ENCODE measurements at places on chromosomes 16 and 17. TPM values are rescaled to one million over a fixed set of nuclear protein-coding genes. Genes with fewer than 3 reads are reported as not detected.

TEX19 gene
- polyA plus RNA-seq, result not detected

MLLT6 gene
- 66.5 TPM for polyA plus RNA-seq

GP1BA gene
- 0.73 TPM for polyA plus RNA-seq

KRTAP4-4 gene
- polyA plus RNA-seq, result not detected

TMEM235 gene
- polyA plus RNA-seq, result 0.10 TPM

PER1 gene
- 86.5 TPM for polyA plus RNA-seq

RPL27 gene
- polyA plus RNA-seq, result 2,333 TPM

PYDC1 gene
- 0.37 TPM for polyA plus RNA-seq

HASPIN gene
- polyA plus RNA-seq, result 6.8 TPM

GPR142 gene
- polyA plus RNA-seq, result 0.13 TPM

RABEP2 gene
- 14.9 TPM for polyA plus RNA-seq

NME4 gene
- polyA plus RNA-seq, result 115 TPM

PRSS27 gene
- polyA plus RNA-seq, result 1.7 TPM

NOB1 gene
- 46.8 TPM for polyA plus RNA-seq

KCNJ2 gene
- 4.8 TPM for polyA plus RNA-seq

MSLN gene
- 6.9 TPM for polyA plus RNA-seq

C17orf67 gene
- 1.9 TPM for polyA plus RNA-seq

MFAP4 gene
- 298 TPM for polyA plus RNA-seq

TPSG1 gene
- polyA plus RNA-seq, result 2.2 TPM

MMP28 gene
- polyA plus RNA-seq, result 3.6 TPM

FOXN1 gene
- not detected for polyA plus RNA-seq

DCTN5 gene
- polyA plus RNA-seq, result 47.3 TPM

EVI2B gene
- 3.3 TPM for polyA plus RNA-seq

SNX20 gene
- 1.4 TPM for polyA plus RNA-seq

PMFBP1 gene
- polyA plus RNA-seq, result 0.49 TPM

CYGB gene
- 22.2 TPM for polyA plus RNA-seq

NUPR1 gene
- polyA plus RNA-seq, result 27.1 TPM

ALDH3A1 gene
- 0.30 TPM for polyA plus RNA-seq
